ENCODE measurements at places on chromosomes 11 and 22.

- DNase-seq, result no peak
Observed at GRCh38 chr11:121936781-121937447, 179.1 kb downstream of the BLID start.

- DNase-seq, result no peak
Observed at GRCh38 chr11:93936460-93936859, 84.7 kb upstream of the HEPHL1 start.

- no peak for DNase-seq
Observed at GRCh38 chr22:41820447-41820846, 12.5 kb upstream of the SREBF2 start.

GRCh38 chr11:104370478-104370877 lies 206.5 kb upstream of the PDGFD start:
- no peak for DNase-seq

- DNase-seq, result peak; percentile 12
Observed at GRCh38 chr11:113188371-113188834, 126.0 kb upstream of the TTC12 start.

DNA sequence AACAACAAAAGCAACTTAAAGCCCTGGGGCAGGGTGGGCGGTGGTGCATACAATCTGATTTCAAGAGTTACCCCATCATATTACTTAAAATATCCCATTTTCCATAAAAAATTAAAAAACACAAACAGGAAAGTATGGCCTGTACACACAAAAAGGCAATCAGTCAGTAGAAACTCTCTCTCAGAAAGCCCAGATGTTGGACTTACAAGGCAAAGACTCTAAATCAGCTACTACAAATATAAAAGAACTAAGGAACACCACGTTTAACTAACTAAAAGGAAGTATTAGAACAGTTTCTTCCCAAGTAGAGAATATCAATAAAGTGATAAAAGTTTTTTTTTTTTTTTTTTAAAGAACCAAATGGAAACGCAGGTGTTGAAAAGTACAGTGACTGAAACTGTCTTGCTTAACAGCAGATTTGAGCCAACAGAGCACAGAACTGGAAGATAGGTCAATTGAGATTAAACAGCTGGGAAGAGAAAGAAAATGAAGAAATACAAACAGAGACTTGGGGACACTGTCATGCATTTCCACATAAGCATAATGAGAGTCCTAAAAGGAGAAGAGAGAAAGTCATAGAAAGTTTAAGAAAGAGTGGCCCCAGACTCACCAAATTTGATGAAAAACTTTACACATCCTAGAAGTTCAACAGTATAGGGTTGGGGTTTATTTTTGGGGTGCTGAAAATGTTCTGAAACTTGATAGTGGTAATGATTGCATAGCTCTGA lies 8.6 kb downstream of the SC5D start:
- no peak for DNase-seq

DNA sequence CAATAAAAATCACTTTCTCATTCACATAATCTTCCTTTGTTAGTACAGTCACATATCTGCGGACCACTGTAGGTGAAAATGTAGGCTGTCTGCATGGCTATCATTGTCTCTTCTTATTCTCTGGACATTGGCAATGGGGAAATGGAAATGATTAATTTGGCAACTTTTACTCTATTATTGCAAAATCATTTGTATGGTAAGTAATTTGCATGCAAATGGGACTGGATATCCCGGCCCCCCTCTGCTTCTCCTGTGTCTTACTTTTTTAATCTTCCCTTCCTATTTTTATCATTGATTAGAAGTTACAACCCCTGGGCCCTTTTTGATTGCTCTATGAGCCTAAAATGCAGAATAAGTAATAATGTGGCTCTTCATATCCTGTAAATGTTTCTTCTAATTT lies 6.0 kb downstream of the GRK3 start:
- no peak for DNase-seq

DNA sequence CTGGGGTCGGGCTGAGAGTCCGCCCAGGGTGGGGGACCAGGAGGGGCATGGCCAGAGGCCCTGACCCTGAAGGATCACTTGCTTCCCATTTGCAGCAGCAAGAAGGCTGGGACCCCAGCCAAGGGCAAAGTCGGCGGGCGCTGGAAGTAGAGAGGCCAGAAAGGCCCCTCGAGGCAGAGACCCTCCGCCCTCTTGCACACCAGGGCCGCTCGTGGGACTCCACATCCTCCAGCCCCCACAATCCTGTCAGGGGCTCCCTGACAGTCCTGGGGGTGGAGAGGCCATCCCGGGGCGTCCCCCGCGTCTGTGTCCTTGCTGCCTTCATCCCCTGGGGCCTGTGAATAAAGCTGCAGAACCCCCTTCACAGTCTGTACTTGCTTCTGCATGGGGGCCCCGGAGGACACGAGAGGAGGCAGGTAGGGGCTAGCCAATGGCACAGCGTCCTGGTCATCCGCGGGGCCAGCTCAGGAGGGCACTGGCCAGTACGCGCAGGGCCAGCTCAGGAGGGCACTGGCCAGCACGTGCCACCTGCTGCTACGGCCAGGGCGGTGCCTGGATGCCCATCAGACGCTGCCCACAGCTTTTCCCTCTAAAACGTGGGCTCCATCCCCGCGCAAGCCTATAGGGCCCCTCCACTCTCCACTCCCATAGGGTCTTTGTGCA lies 8.7 kb upstream of the MRPL23 start:
- peak; percentile 1 for DNase-seq

DNA sequence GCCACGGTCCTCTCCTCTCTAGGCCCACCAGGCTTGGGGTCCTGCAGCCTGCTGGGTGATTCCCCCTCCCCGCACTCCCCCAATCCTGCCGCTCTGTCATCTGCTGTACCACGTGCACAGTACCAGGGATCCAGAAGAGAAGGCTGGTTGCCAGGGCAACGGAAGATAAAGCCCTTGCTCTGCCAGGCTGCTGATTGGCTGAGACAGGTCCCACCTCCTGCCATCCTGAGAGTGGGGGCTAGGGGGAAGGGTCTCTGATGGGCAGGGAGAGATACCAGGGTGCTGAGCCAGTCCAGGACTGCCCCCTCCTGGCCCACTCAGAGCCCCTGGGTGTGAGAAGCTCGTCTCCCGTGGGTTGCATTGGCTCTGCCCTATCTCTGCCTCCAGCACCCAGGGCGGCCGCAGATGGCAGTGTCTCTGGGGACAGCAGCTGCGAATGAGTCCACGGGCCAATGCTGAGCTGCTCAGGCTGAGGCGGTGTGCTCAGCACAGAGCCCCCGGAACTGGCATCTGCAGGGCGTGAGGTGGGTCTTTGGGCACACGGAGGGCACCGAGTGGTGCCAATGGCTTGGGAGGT lies at the start of gene SMIM45:
SMIM45 (plus strand) TSS at position 253 of the 577 bp plus-strand sequence.
- no peak for DNase-seq

- peak; percentile 61 for DNase-seq
Observed at GRCh38 chr22:30275625-30276024, 9.0 kb upstream of the OSM start.

GRCh38 chr11:126282736-126283591 lies at the start of gene TIRAP:
Gene TIRAP (plus strand): TSS chr11:126283093. CDS start chr11:126290895, 7,802 bp downstream.
- peak; percentile 70 for DNase-seq

- DNase-seq, result no peak
Observed at GRCh38 chr22:41555325-41555982, 5.4 kb upstream of the CSDC2 start.

GRCh38 chr11:135002236-135002635 lies 590.2 kb upstream of the B3GAT1 start:
- no peak for DNase-seq

DNA sequence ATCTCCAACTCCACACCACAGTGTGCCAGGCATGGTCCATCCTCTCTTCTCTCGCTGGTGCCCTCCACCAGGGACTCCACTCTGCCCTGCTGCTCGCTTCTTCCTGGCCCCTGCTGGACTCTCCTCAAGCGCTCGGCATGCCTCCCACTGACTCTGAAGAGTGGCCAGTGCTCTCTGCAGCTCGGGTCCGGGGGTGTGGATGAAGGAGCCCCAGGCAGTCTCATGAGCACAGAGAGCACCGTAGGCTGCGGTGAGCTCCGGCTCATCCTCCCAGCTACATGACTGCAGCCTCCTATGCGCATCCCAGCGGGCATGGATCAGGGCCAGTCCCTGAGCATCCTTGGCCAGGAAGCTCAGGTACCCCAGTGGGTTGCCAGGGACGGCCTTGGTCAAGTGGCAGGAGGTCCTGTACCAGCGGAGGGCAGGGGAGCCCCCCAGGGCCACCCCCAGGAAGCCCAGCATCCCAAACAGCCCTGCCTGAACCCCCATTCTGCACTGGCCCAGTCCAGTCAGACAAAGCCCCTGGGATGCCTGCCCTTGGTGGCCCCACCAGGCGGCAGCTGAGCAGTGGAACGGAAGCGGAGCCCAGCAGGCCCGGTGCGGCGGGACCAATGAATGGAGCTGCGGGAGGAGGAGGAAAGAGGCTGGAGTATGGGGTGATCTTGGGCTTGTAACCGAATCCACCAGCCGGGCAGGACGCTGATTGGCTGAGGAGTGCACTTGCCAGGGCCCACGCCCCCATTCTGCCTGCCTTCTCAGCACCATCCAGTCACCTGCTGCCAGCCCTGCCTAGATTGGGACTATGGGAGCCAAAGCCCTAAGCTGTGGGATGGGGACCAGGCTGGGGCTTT lies at the start of gene PLA2G3:
PLA2G3 (minus strand) TSS at position 643 of the 851 bp plus-strand sequence; CDS start at position 489, 154 bp downstream.
- DNase-seq, result no peak

GRCh38 chr22:47205554-47205953 lies 443.1 kb downstream of the TBC1D22A start:
- DNase-seq, result no peak

- DNase-seq, result peak; percentile 60
Observed at GRCh38 chr22:19756288-19757128, 4.1 kb upstream of the TBX1 start.

- no peak for DNase-seq
Observed at GRCh38 chr11:65699306-65699705, 12.7 kb upstream of the KAT5 start.

GRCh38 chr22:49911881-49912625 lies 6.2 kb downstream of the ALG12 start:
- DNase-seq, result no peak

- no peak for DNase-seq
Observed at GRCh38 chr11:64893194-64894069, 15.0 kb upstream of the EHD1 start.

DNA sequence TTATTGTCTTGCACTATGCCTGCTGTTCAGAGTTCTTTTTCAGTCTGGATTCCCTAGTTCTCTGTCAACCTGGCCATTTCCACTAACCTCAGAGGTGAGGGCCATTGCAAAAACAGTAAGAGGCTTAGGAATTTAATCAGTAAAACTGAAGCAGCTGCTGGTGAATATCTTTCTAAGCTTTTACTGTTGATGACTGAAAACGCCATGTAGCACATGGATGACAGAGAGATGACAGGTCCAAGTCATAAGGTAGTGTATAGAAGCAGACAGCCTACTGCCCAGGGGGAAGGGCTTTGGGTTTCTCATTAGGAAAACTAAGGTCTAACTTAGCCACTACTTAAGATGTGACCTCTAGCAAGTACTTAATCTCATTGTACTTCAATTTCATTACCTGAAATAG lies 152.6 kb upstream of the DDI1 start:
- DNase-seq, result no peak

GRCh38 chr11:119419246-119419645 lies 3.7 kb downstream of the THY1 start:
- DNase-seq, result no peak

DNA sequence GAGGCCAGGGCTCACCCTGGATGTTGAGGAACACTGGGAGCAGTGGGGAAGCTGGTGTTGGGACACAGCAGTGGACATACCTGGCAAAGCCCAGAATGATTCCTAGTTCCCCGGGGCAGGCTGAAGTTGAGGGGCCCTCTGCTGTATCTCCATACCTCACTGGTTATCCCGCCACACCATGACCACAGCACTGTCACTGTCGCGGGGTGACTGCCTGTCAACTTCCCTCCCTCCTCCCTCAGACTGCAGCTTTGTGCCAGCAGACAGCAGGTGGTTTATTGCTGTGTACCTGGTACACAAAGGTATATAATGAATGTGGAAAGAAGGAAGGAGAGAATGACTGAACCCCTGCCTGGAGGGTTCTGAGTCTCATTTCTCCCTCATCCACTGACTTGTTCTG lies 318.7 kb downstream of the TMEM135 start:
- no peak for DNase-seq

DNA sequence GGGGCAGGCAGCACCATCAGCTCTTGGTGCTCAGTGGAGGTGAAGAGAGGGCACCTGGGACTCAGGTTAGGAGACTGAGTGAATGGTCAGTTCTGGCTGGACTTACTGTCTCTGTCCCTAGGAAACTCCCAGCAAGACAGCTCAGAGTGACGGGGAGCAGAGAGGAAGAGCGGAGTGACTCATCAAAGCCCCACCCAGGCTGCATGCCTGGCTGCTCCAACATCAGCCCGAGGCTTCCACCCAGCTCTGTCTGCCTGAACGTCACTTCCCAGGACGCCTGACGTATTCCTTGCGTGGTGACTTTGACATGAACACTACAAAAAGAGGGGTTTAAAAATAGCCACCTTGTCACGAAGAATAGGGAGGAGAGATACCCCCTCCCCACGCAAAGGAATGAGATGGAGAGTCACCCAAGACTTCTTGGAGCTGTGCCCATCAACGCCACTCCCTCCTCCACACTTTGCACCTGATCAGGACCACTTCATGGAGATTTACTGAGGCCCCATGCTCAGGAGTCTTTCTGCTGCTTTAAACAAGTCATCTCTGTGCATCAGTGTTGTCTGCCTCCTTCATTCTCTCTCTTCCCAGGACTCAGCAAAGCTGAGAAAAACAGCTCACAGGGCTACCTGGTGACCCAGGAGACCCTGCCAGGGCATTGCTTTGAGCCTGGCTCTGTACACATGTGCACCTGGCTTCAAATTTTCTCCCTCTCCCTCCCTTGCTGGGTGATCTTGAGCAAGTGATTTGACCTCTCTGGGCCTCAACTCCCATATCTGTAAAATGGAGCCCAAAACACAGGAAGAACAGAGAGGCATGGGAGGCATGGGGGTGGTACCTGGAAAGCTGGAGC lies 83.1 kb downstream of the MN1 start:
- no peak for DNase-seq

DNA sequence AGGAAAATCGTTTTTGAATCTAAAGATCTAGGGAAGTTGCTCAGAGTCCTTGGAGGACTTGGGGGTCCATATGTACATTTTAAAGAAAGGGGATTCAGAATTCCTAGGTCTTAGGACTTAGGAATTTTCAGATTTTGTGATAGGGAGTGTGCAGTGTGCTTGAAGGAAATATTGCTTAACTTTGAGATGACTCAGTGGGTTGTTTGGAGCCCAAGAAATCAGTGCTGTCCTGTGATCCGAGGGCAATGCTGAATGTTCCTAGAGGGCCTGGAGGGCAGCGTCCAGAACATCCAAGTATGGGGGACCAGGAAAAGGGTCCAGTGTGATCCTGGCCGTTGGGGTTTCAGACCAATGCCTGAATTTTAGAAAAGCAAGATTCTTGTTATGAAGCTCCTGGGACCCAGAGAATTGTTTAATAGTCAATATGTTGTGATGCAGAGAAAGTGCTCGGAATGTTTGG lies 3.1 kb upstream of the IGF2 start:
- DNase-seq, result no peak

GRCh38 chr11:21641869-21642268 lies 551.0 kb upstream of the ANO5 start:
- DNase-seq, result no peak

GRCh38 chr22:17774926-17775685 lies 837 bp upstream of the BID start:
- no peak for DNase-seq

DNA sequence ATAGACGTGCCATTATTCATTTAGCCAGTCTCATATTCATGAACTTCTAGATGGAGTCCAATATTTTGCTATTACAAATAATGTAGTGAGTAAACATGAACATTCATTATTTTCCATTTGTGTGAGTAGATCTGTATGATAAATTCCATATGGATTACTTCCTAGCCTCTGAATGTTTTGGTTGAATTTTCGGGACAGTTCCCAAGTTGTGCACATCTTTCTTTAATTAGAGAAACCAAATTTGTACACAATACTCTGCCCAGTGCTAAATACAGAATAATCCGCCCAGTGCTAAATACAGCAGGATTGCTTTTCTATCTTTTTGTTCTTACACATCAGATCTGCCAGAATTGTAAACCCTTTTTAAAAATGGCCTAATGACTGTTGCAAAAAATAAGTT lies 17.1 kb upstream of the APLP2 start:
- DNase-seq, result no peak

Data from CD4-positive, alpha-beta T cell treated with Interferon alpha-2 for 1 hour (primary cell).